Esophagus squamous epithelium (tissue), 5 donors: ENCODE measurements at places on chromosomes 5 and 9.

DNA sequence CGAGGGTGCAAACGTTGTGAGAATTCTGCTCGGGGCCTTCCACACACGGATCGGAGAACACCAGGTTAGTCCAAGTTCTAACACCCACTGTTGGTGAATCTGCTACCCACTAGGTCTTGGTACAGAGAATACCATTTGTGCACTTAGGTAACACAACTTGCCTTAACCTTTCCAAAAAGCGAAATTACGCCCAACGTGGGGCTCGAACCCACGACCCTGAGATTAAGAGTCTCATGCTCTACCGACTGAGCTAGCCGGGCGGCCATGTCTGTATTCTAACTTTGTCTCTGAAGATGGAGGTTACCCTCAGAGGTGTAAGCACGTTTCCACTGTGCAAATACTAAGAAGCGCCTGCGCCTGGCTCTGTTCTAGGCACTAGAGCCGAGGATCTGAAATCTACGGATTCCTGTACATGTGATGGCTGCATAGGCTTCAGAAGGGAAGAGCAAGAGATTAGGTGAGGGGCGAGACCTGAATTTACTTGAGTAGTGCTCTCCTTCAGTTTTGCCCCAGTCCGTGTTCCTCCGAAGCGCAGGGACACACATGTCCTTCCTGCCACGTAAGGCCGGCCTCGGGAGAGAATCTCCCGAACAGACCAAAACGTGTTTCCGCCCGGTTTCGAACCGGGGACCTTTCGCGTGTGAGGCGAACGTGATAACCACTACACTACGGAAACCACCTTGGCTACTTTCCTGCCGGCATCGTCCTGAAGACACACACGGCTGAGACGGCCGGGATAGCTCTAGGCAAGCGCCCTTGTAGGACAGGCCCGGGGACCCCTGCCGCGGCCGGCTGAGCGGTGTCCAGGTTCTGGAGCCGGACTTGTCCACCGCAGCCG is 1.1 kb upstream of the TRIM41 start:
- no peak for DNase-seq

- DNase-seq: no peak
Observed at GRCh38 chr5:154325566-154325965, 120.2 kb upstream of the SAP30L start.

GRCh38 chr5:88556406-88556805 is 287.8 kb upstream of the TMEM161B start:
- DNase-seq: no peak

DNA sequence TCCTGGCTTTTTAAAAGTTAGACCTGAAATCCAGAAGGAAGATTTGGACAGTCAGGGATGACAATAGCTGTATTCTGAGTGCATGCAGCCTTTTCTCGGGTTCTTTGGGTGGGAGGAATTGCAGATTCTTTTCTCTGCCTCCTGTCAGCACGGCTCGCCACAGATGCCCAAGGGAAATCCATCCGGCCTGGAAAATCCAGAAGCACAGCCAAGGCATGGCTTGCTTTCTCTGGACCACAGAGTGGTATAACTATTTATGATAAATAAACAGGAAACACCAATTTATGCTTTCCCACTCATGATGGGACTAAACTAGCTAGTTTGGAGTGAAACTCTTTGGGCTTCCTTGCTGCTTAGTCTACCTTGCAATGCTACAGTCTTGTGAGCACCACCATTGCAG is 59.1 kb downstream of the C9orf152 start:
- no peak for DNase-seq

- no peak for DNase-seq
Observed at GRCh38 chr5:133914434-133914833, 54.0 kb downstream of the C5orf15 start.

GRCh38 chr9:109585796-109586195 is 87.7 kb upstream of the PTPN3 start:
- DNase-seq: no peak

DNA sequence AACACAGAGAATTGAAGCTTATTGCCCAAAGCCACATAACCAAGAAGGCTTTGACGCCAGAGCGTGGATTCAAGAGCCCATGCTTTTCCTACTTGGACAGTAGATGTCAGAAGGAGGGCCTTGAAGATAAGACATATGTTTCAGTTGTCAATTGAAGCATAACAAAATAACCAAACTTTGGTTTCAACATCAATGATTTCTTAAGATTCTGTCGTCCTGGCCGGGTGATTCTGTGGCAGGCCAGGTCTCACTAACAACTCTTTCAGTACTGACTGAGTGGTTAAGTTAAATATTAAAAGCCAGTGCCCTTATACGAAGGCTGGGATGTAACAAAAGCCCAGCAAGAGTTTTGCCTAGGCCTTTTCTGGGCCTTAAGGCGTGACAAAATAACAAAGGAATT is 94.0 kb downstream of the RCL1 start:
- no peak for DNase-seq

DNA sequence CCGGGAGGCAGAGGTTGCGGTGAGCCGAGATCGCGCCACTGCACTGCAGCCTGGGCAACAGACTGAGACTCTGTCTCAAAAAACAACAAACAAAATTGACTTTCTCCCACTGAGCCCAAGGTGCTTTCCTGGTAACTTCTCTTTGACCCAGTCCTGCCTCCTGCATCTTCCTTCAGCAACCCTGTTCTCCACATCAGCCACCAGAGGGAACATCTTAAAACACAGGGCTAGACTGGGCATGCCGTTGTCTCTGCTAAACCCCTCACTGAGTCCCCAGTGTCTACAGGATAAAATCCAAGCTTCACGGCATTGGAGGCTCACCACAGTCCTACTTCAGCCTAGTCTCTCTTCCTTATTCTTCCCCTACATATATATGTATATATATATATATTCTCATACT is 39.8 kb upstream of the KCNMB1 start:
- DNase-seq: no peak

- no peak for DNase-seq
Observed at GRCh38 chr5:75473463-75473862, 38.0 kb downstream of the CERT1 start.

GRCh38 chr9:28941856-28942255 is 1368.6 kb upstream of the C9orf72 start:
- no peak for DNase-seq

DNA sequence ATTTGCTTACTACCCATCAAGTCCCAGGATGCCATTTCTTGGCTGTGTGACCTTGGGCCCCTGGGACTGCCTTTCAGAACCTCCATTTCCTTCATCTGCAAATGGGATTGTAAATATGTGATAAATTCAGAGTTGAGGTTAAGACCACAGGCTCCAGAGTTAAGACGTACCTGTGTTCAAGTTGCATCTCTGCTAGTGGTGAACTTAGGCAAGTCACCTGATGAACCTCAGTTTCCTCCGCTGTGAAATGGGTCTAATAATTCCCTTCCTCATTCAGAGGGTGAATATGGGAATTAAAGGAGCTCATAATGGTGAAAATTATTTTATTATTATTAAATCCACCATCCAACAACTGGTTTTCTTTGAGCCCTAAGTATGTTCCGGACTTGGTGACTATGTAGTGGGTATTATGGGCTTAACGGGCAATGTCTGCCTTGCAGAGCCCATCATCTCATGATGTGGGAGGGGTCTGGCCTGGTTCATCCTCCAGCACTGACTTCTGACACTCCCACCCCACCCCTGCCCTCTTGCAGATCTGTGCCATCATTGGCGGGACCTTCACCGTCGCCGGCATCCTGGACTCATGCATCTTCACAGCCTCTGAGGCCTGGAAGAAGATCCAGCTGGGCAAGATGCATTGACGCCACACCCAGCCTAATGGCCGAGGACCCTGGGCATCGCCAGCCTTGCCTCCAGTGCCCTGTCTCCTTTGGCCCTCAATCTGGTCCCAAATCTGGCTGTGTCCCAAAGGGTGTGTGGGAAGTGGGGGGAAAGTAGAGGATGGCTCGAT is 8.9 kb upstream of the RPL26L1 start:
- no peak for DNase-seq
